HS-27A (cell line): ENCODE measurements at places on chromosomes 1 and 21.

- no peak for DNase-seq
Observed at GRCh38 chr1:248611883-248612414, 14.4 kb upstream of the OR2T10 start.

- no peak for DNase-seq
Observed at GRCh38 chr1:231862611-231863010, 236.0 kb downstream of the DISC1 start.

GRCh38 chr1:195005338-195005737 lies 1602.9 kb downstream of the KCNT2 start:
- DNase-seq = no peak

DNA sequence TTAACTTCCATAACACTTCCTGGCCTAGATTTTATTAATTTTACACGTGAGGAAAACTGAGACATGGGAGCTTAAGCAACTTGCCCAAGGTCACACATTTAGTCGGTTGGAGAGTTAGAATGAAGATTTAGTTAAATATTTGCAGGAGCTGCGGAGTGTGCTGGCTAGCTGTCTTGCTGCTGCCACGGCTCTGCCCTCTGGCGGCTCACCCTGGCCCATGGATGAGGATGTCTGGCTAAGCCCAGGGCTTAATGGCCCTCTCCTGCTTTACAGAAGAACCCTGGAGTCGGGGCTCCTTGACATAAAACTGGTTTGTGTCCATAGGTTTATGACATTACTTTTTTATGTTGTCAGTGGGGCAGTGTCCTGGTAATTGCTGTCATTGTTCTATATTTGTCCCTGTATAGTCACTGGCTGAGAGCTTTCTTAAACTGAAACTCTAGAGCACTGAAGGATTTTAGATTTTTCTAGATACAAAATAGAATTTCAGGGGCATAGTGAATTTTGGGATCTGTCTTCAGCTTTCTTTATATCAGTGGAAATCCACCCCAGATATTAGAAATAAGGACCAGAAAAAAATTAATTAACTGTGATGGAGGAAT lies 88.9 kb upstream of the WLS start:
- DNase-seq = no peak
